ENCODE measurements at places on chromosomes 2 and 18.

DNA sequence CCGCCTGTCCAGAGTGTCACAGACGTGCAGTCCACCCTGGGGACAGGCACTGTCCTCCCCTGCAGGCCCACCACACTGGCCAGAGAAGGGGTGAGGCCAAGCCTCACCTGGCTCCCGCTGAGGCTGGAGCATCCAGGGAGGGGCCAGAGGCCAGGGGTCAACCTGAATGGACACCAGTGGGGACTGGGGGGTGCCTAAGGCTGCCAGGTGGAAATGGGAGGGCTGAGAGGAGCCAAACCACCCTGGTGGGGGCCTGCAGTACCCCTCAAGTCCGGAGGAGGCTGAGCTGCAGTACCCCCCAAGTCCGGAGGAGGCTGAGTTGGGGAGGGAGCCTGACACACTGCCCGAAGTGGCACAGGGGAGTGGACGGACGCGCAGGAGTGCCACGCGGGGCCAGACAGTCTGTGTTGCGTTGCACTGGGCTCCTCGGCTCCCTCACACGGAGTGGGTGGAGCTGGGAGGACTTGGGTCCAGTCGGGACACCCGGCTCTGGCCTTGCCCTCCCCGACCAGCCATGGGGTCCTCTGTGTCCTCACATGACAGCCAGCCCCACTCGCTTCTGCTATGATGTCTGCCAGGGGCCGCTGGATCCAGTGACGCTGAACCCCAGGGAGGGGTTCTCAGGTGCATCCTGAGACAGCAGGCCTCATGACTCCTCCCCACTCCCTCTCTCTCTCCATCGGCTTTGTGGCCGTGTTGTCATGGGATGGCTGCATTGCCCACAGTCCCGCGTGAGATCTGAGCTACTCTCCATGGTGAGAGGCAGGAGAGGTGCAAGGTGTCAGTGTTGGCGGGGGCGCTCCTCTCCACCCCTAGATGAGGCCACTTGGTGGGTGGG, 22.3 kb upstream of the GPC1 start:
- no peak for DNase-seq

DNA sequence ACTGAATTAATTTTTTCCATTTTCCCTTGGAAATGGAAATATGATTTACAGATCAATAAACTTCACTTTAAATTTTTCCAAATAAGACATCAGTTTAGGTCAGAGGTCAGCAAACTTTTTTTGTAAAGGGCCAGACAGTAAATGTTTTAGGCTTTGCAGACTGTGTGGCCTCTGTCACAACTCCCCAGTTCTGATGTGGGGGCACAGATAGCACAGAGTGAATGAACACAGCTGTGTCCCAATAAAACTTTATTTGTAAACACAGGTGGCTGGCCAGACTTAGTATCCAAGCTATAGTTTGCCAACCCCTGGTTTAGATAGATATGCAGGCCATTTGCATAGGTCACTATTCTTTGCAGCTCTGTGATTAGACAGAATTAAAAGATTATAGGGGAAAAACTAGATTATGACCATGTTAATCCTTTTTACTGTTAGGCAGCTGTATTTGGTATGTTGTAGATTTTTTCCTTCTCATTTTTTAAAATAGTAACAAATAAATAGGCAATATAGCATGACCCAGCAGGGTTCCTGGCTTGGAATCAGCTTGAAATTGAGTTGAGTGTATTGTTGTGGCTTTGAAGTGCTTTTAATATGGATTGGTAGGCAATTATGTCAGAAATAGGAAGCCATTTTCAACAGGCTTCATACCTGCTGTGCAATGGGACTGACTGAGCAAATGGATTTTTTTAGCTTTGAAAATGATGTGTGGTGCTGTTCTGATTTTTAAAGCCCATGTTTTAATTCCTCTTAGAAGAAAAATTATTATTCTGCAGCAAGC, 59.7 kb downstream of the WDSUB1 start:
- DNase-seq: no peak

DNA sequence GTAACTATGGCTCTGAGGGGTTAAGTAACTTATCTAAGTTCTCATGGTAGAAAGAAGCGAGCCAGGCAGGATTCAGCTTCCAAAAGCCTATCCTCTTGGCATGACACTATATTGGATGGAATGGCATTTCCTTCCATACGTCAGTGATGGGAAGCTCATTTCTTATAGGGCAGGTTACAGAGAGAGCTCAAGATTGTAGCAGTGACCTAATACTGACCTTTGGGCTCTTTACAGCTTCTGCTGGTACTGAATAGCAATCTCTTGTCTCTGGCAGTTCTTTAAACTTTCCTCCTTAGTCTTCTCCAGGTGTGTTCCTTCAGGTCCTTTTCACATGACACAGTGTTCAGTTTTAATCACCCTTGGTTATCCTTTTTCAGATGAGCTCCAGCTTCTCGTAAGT, 133.0 kb downstream of the HRH4 start:
- no peak for DNase-seq

DNA sequence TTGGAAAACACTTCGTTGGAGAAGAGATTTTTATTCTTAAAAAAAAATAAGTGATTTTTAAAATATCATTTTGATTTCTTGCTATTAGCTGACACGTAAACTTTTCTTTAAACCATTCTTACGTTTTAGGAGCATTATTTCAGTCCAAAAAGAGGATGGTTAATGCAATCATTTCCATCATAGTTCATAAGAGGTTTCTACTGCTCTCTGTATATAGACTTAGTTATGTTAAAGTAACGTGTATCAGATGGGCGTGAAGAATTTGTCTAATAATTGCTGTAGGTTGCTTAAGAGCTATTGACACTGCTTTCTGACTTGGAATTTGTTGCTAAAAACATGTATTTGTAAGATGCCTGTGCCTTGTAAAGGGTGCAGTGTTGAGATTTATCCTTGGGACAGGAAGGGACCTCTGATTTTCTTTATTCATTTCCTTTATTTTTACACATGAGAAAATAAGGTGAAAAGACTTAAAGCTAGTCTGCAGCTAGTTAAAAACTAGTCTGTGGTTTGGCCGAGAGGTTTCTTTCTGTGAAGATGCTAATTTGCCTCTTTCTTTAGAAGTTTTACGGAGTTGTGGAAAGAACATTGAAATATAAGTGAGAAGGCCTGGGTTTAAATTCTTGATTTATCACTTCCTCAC, 2.9 kb downstream of the ANKRD12 start:
- DNase-seq: no peak

- no peak for DNase-seq
These were observed 169.2 kb downstream of the XIRP2 start for GRCh38 chr2:167057446-167057845.

DNA sequence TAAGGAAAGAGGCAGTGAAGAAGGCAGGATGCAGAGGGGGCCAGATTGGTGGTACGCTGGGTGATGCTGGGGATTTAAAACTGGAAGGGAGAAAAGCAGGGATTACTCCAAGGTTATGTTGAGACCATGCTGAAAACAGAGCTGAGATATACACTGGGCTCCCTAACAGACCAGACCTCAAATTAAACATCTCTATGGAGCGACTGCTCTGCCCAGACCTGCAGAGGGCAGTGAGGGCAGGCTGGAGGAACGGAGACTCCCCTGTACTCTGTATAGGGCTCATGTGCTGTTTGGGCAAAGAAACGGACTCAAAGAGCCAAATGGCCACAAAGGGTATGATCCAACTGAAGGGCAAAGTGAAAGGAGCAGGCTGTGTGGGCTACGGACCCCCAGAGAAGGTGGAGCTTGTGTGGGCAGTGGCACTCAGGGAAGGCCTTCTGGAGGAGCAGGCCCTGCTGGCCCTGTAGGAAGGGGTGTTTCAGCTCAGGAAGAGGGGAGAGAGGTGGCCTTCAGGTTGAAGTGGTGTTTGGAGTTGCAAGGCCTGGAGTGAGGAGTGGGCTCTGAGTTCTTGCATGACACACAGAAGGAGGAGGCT, 4.8 kb upstream of the CELF4 start:
- no peak for DNase-seq

DNA sequence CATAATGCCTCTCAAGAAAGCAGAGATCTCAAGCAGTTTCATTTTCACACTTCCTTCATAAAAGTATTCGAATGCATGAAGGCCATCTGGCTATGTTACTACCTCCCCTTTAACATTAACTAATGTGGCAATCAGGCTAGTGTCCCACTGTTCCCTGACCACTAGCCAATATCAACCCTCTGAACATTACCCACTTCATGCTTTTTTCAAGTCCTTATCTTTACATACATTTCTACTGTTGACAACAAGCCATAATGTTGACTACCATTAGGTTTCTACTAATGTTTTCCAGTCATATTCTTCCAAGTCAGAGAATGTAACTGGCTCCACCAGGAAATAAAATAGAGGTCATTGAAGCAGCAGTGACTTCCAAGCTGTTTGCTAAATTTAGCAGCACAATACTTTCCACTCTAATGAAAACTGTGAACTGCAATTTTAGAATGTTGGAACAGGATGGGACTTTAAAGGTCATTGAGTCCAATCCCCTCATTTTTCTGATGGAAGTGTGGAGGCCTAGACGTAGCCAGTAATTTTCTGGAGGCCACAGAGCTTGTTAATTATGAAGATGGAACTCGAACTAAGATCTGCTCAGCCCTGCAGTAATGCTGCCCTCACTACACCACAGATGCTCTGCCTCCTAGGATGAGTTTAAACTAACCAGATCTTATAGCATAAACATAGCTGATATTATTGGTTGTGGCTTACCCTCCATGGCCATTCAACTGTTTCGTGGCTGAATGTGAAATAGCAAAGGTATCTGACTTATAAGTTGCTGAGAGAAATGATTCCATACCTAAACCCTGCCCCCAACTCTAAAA, 630 bp upstream of the PPP1R1C start:
- no peak for DNase-seq

GRCh38 chr18:8705961-8706790, 820 bp downstream of the MTCL1 start:
- DNase-seq: no peak

GRCh38 chr2:66464930-66465637, 30.2 kb downstream of the MEIS1 start:
- no peak for DNase-seq

GRCh38 chr18:77487951-77488740, 238.5 kb downstream of the GALR1 start:
- no peak for DNase-seq

- no peak for DNase-seq
These were observed 21.6 kb downstream of the SNORC start for GRCh38 chr2:232891621-232892071.

- DNase-seq: no peak
These were observed 226.3 kb downstream of the SH3RF3 start for GRCh38 chr2:109355192-109355843.

- DNase-seq: no peak
These were observed 500.6 kb downstream of the SATB2 start for GRCh38 chr2:198957181-198957580.

DNA sequence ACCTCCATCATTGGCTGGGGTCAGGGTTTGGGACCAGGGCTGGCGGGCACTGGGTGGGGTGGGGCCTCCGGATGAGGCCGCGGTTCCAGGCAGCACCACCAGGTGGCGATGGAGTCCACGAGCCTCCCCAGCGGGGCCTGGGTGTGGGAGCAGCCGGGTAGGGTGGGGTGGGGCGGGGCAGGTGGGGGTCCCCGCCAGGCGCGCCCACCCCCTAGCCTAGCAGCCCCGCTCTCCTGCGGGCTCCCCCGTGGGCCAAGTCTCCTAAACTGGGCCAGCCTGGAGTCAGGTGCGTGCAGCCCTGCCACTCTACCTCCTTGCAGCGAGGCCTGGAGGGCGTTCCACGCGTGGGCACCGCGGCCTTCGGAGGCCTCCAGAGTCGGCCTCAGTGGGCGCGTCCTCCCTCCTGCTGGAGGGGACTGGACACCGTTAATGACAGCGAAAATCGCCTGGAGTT, 187.5 kb downstream of the TWIST2 start:
- peak; percentile 5 for DNase-seq

GRCh38 chr2:46937471-46937901, 21.9 kb upstream of the MCFD2 start:
- no peak for DNase-seq

- DNase-seq: no peak
These were observed 13.0 kb upstream of the SLC9A2 start for GRCh38 chr2:102606353-102606752.

DNA sequence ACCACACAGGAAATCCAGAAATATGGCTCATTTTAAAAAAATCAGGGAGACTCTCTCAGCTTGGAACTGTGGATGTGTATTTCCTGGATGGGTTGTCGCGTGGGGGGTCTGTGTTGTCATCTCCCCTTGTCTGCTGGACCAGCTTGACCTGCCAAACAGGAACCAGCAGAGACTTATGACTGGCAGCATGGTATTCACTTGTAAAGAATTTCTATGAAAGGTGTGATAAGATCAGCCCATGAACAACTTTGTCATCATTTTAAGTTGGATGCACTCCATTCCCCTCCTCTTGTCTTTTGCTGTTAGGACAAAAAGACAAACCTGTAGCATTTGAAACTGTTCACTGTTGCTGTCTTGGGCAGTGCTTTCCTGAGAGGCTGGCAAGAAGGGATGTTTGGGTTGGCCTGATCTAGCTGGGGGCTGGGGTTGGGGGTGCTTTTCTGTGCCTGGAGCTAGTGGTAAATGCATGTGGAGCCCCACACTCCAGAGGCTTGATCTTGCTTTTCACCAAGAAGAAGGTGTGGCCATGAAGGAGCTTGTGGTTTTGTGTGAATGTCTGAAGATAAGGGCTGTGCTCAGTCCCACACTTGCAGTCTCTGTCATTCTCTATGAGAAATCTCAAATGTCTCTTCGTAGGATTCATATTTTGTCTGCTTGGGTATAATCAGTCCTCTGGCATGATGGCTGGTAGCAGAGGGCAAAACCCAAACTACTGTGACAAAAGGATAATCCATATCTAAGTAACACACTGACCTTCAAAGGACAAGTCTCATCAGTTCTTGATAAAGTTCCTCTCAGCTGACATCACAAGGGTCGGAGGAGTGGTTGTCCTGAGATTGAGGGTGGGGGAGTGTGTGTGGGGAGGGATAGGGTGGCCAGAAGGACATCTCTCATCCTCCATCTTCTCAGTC, 39.0 kb downstream of the RALB start:
- no peak for DNase-seq

GRCh38 chr2:61405813-61406212, 65.1 kb downstream of the USP34 start:
- DNase-seq: no peak

GRCh38 chr2:188326669-188327301, 35.1 kb downstream of the GULP1 start:
- no peak for DNase-seq

DNA sequence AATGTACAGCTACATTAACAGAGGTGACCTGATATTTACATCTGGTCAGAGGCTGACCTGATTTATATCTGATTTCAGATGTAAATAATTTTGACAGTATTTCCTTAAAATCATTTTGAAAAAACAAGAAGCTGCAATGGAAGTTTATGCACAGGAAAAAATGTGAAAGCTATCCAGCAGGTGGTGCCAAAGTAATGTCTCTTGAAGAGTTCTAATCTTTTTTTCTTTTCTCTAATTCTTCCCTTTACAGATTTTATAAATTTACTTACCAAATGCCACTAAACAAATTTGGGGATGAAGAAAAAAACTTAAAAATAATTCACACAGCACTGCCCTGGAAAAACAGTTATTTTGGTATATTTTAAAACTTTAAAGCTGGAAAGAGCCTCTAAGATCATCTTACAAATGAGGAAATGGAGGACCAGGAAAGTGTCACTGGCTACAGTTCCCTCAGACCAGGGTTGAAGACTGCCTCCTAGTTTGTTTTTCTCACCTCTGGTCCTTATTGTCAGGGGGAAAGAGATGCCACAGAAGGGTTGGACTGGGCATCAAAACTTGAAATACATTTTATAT, 16.4 kb upstream of the FBLN7 start:
- peak; percentile 80 for DNase-seq

- DNase-seq: no peak
These were observed 619 bp downstream of the GALM start for GRCh38 chr2:38666556-38666910.

All from NCI-H1694 (cell line).